ENCODE measurements at places on chromosomes 4 and X. TPM values are rescaled to one million over a fixed set of nuclear protein-coding genes. Genes with fewer than 3 reads are reported as not detected.

CLCN5 gene
- polyA plus RNA-seq: 5.6 TPM

ERVMER34-1 gene
- polyA plus RNA-seq: 0.02 TPM

DNA sequence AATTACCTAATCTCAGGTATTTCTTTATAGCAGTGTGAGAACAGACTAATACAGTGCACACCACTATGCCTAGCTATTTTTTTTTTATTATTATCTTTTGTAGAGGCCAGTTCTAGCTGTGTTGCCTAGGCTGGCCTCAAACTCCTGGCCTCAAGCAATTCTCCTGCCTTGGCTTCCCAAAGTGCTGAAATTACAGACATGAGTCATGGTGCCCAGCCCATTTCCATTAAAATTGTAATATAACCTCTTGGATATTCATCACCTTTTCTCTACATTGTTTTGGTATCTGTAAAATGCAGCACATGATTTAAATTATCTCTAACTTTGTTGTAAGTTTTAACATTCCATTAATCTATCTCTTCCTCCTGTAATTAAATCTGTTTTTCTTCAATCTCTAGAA lies 2052.9 kb downstream of the ARAP2 start:
- H3K4me3 ChIP-seq: no peak overlapping the region
- no peaks in the 10 kb centered on the region for H3K4me1 ChIP-seq
- H3K27ac ChIP-seq: no peak overlapping the region
- H3K27me3 ChIP-seq: no peaks in the 10 kb centered on the region

- H3K27me3 ChIP-seq: peaks cover 11% of the 10 kb centered on the region
- peaks cover 4% of the 10 kb centered on the region for H3K4me1 ChIP-seq
- H3K27ac ChIP-seq: no peak overlapping the region
- no peak for DNase-seq
- no peak overlapping the region for H3K4me3 ChIP-seq
- H3K36me3 ChIP-seq: no peaks in the 10 kb centered on the region
These were observed 42.3 kb upstream of the FAM156A start for GRCh38 chrX:53000447-53001135.

- no peak overlapping the region for H3K4me3 ChIP-seq
- no peaks in the 10 kb centered on the region for H3K27me3 ChIP-seq
- H3K27ac ChIP-seq: no peak overlapping the region
- H3K36me3 ChIP-seq: peaks cover 1% of the 10 kb centered on the region
- no peak for DNase-seq
These were observed 35.2 kb upstream of the PHEX start for GRCh38 chrX:21996872-21997455.

DNA sequence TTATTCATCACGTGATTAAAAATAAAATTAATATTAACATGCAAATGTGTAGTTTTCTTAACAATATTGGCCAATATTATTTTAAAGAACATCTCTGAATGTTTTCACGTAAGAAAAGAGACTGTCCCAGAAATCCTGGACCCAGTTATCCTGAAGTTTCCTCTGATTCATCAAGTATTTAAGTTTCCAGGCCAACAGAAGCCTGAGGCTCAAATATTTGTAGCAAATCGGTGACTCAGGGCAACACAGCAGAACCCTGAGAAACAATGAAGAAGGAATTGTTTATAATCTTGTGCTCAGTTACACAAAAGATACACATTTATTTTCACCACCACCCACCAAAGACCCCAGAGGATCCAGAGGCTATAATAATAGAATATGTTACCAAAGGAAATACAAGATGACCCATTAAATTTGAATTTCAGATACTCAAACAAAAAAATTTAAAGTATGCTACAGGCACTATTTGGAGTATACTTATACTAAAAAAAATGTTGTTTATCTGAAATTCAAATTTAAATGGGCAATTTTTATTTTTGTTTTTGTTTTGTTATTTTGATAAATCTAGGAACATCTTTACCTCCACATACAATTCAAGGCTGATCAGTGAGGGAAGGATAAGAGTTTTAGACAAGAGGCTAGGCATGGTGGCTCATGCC lies 33.9 kb upstream of the SLC7A11 start:
- no peaks in the 10 kb centered on the region for H3K4me1 ChIP-seq
- no peak overlapping the region for H3K4me3 ChIP-seq
- no peaks in the 10 kb centered on the region for H3K36me3 ChIP-seq
- DNase-seq: no peak
- no peaks in the 10 kb centered on the region for H3K27me3 ChIP-seq
- H3K27ac ChIP-seq: no peak overlapping the region

GRCh38 chr4:63799166-63799565 lies 610.1 kb downstream of the TECRL start:
- no peaks in the 10 kb centered on the region for H3K27me3 ChIP-seq
- no peak overlapping the region for H3K4me3 ChIP-seq
- no peaks in the 10 kb centered on the region for H3K36me3 ChIP-seq
- no peaks in the 10 kb centered on the region for H3K4me1 ChIP-seq
- DNase-seq: no peak

GRCh38 chrX:115689931-115690330 lies 129.0 kb downstream of the PLS3 start:
- no peaks in the 10 kb centered on the region for H3K27me3 ChIP-seq
- no peak overlapping the region for H3K4me3 ChIP-seq
- no peak overlapping the region for H3K27ac ChIP-seq
- DNase-seq: no peak
- no peaks in the 10 kb centered on the region for H3K36me3 ChIP-seq

Data from liver (tissue), 10 donors.